ENCODE measurements at places on chromosomes 12 and 14.

- DNase-seq: peak; percentile 60
These were observed 56.8 kb downstream of the CDK17 start for GRCh38 chr12:96343347-96343954.

- DNase-seq: peak; percentile 51
These were observed 41.4 kb upstream of the NUDT4 start for GRCh38 chr12:93336291-93336741.

GRCh38 chr12:98644433-98644711, 216 bp downstream of the IKBIP start:
- no peak for DNase-seq

- DNase-seq: peak; percentile 95
These were observed 32.0 kb upstream of the LMNTD1 start for GRCh38 chr12:25585021-25585523.

GRCh38 chr14:34593740-34594375, 36.1 kb downstream of the SNX6 start:
- DNase-seq: no peak

- DNase-seq: no peak
These were observed 40.5 kb downstream of the PPFIA2 start for GRCh38 chr12:81718616-81719015.

DNA sequence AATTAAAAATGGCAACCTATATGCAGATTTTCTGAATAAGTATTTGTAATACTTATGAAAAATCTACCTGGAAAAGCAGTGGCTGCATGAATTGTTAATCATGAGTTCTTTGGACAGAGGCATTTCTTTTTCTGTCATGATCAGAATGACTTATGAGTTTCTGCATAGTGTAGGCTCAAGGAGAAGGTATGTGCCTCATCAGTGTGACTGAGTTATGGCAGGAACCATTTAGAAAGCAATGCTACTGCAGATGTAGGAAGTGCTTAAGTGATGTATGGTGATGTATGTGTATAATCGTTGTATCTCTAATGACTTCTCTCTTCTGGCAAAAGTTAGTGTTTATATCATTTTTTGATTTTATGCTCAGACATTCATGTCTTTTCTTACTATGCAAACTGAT, 816.4 kb upstream of the FBXO33 start:
- DNase-seq: peak; percentile 1

- DNase-seq: no peak
These were observed 49.1 kb upstream of the CAND1 start for GRCh38 chr12:67220065-67220464.

GRCh38 chr12:3552726-3553045, 61.7 kb downstream of the PRMT8 start:
- DNase-seq: no peak

DNA sequence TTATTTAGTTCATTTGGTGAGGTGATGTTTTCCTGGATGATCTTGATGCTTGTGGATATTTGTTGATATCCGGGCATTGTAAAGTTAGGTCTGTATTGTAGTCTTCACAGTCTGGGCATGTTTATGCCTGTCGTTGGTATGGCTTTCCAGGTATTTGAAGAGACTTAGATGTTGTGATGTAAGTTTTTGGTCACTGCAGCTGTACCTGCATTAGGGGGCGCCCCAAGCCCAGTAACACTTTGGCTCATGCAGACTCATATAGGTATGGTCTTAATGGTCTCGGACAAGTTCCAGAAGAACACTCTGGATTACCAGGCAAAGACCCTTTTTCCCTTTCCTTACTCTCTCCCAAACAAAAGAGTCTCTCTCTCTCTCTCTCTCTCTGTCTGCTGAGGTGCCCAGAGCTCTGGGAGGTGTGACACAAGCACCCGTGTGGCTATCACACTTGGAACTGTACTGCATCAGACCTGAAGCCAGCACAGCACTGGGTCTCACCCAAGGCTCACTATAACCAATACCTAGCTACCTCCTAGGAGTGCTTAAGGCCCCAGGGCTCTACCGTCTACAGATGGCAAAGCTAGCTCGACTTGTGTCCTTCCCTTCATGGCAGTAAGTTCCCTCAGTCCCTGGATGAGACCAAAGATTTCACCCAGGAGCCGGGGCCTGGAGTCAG, 425.8 kb upstream of the ATXN7L3B start:
- peak; percentile 28 for DNase-seq

DNA sequence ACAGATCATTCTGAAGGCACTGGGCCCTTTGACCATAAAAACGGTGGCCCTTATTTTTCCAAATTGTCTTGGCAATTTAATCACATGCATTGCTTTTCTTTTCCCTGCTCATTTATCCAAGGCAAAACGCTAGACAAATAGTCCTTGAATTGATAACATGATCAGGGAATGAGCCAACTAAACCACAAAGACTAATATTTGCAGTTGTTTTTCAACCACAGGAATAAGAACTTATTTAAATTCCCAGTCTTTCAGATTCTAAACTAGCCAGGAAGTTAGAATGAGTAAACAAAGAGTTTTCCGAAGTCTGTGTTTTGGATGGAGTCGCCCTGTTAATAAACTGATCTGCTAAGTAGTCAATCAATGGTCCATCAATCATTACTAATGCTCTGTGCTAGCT, 14.9 kb downstream of the TBX5 start:
- no peak for DNase-seq

- no peak for DNase-seq
These were observed 961.8 kb downstream of the FLRT2 start for GRCh38 chr14:86491743-86492142.

DNA sequence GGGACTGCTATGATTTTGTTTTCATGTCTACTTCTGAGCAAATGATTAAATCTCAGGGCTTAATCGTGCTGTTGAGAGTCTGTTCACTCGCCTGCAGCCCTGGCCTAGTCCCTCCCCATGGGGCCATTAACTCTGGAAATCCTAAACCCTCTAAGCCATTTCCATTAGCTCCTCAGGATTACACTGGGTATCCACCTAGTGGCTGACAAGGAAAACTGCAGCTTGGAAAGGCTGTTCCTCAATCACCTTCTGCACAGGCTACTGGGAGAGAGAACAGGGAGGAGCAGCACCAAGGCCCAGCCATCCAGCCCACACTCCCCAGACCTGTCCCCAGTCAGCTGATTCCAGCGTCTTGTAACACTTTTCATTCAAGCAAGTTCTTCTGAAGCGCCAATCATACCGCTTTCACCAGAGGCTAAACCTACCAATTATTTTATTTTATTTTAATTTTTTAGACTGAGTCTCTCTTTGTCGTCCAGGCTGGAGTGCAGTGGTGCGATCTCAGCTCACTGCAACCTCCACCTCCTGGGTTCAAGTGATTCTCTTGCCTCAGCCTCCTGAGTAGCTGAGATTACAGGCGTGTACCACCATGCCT, 48.7 kb downstream of the NEUROD4 start:
- peak; percentile 55 for DNase-seq

- DNase-seq: peak; percentile 25
These were observed 9.6 kb upstream of the FOXG1 start for GRCh38 chr14:28756884-28757570.

GRCh38 chr14:69044965-69045555, 66.0 kb upstream of the ACTN1 start:
- peak; percentile 41 for DNase-seq

GRCh38 chr12:60594035-60594711, 998.3 kb downstream of the SLC16A7 start:
- no peak for DNase-seq

DNA sequence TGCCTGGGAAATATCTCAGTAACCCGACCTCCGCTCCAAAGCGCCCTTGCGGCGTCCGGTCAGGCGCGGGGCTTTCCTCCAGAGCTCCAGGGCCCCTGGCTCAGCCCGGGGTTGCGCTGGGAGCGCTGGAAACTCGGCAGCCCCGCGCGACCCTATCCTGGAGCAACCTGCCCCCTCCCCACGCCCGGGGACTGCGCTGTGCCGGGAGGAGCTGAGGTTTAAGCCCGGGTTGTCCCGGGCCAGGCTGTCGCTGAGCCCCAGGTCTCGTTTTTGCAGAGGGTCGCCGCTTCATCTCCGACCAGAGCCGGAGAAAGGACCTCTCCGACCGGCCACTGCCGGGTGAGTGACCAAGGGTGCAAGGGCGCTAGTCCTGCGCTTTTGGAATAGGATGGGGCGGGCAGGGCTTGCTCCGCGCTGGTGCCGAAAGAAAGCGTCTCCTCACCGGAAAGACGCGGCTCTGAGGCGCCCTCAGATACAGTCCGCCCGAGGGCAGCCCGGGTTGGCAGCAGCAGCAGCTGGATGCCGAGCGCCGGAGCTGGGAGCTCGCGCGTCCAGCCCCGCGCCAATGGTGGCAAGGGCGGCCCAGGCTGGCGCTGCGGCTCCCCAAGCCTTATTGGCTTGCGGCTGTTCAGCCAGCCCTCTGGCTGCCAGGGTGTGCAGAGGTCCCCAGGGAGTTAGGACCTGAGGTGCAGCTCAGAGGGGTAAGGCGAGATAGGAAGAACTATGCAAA, 1.5 kb downstream of the SPX start:
- peak; percentile 26 for DNase-seq

DNA sequence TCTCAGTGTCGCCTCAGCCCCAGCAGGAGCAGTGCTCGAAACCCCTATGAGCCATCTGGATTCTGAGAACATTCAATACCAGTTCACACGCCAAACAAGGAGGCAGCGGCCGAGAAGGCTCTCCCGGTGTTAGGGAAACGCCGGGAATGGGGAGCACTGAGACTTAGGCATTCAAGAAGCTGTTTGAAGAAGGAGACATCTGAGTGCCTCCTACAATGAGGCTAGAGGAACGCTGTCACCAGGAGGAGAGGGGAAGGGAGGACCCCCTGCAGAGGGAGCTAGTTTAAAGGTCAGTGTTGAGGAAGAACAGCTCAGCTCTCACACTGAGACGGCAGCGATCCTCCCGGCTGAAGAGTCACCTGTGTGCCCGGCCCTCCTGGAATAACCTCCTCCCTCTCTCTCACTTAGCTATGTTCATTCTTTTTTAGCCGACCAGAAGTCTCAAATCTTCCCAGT, 69.9 kb downstream of the SERPINA3 start:
- no peak for DNase-seq

DNA sequence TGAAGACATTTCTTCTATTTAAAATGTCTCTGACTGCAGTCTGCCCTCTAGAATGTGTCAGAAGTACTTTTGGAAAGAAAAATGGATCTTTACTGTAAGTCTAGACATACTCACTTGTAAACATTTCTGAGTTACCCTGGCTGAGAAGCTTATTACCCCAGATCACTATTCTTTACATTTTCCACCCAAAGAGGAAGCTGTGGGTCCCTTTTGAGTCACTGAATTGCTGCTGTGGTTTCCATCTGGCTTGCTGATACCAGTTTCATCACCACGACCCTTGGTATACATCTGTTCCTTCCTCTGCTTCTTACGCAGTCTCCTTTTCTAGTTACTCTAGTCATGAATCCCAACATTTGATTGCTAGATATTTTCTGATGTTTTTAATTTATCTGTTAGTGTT, 20.2 kb upstream of the CLEC4D start:
- no peak for DNase-seq

DNA sequence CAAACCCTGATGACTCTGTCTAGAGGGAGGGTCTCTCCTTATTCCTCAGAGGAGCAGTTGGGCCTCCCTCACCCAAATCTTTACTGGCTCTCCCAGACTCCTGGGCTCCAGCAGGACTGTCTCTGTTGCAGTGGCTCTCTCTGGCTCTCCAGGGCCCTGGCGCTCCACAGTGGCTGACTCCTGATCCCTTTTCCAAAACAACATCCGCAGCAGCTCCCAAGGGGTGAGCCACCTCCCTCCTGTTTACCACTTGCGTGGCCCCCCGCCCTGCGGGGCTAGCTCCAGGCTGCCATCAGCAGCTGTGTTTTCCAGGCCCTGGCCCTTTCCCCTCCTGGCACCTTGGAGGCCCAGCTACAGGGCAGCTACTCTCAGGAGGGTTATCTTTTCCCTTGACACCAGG, 123.5 kb downstream of the CALM1 start:
- no peak for DNase-seq

- no peak for DNase-seq
These were observed 14.7 kb downstream of the DLST start for GRCh38 chr14:74896400-74896799.

DNA sequence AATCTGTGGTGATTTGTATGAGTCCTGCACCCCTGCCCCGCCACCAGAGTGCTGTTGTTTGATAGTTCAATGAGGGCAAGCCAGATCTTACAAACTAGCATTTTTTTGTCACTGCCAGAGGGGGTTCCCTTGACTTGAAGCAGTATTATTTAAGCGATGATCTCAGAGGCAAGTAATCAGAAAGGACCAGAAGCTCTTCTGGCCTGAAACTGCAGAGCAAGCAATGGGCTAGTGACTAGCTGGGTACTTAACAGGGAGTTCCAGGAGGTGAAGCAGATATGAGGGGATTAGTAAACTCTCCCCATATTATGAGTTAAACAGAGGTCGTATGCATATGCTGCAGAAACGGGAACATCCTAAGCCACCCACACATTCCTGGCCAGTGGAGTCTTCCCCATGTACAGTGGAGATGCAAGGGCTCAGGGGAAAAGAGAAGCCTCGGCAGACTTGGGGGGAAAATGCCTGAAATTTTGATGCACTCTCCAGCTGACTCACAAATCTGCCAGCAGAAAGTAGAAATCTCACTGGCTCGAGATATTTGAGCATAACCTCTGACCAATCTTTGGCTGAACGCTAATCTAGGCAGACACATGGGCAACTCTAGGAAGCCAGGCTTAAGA, 8.3 kb upstream of the CRACR2A start:
- DNase-seq: no peak

DNA sequence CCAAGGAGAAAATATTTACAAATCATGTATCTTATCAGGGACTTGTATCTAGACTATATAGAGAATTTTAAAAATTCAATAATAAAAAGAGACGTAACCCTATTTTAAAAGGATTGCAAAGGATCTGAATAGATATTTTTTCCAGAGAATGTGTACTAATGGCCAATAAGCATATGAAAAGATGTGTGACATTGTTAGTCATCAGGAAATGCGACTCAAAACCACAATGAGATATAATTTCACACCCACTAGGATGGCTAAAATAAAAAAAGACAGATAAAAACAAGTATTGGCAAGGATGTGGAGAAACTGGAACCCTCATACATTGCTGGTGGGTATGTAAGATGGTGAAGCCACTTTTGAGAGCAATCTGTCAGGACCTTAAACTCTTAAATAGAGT, 141.9 kb upstream of the BMP4 start:
- DNase-seq: no peak

DNA sequence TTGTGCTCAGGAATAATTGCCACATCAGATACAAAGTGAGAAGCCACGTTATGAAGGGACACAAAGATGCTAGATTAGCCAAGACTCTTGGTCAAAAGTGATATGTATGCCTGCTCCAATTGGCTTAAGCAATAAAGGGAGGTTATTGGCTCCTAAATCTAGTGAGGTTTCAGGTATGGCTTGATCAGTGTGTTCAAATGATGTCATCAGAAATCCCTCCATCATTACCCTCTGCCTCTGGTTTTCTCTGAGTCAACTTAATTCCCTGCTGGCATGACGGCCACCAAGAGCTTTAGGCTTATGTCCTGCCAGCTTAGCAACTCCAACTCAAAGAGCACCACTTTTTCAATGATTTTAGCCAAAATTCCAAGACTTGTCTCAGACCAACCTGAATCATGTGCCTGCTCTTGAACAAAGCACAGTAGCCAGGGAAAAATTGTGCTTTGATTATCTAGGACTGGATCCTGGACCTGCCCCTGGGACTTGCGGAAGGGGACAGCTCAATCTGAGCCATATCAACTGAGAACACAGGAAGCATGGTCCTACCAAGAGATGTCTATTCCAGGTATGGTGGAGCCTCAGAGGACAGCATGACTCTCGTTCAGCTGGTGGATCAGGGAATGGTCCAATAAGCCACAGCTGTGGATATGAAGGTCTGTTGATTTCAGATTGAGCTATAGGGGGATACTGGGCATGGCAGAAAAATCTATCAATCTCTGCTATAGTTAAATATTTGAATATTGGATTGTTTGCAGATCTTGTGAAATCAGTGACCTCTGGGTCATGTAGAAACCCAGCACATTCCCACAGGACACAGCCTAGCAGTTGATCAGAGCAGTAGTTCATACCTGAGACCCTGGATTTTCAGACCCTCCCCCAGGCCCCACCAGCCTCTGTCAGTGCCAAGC, 16.1 kb upstream of the P2RX7 start:
- DNase-seq: peak; percentile 22
